ENCODE measurements at places on chromosomes 2 and 18.

DNA sequence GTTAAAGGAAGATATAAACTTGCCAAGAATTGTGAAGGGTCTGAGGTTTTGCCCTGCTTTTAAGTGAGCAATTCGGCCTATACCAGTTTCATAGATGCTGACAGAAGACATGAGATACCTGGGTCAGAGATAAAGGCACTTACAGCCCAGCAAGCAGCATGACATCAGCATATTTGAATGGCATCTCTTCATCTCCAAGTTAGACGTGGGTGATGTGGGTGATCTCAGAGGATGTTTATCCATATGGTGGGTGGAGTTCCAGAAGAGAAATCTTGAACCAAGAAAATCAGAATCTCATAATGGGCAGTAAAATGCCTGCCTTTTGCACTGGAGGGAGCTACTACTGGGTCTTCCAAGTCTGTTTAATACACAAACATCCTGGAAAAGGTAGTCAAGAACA, 44.7 kb downstream of the GYPC start:
- peak; percentile 39 for DNase-seq

DNA sequence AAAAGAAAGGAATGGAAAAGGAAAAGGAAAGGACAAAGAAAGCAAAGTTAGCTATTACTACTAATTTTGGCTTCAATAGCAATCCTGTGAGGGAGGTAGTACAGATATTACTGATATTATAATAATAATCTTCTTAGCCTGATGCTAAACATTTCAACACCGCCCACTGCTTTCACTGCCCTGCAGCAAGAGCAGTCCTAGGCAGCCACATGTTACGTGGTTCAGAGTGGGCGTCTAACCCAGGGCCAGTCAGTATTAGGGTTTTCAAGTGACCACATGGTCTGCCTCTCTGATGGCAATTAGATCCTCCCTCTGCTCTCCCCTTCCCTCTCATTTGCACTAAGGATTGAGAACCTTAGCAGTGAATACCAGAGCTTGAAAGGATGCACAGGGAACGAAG, 83.7 kb upstream of the ZNF397 start:
- DNase-seq: no peak

- DNase-seq: peak; percentile 69
Observed at GRCh38 chr2:180761224-180761623, 219.2 kb upstream of the UBE2E3 start.

DNA sequence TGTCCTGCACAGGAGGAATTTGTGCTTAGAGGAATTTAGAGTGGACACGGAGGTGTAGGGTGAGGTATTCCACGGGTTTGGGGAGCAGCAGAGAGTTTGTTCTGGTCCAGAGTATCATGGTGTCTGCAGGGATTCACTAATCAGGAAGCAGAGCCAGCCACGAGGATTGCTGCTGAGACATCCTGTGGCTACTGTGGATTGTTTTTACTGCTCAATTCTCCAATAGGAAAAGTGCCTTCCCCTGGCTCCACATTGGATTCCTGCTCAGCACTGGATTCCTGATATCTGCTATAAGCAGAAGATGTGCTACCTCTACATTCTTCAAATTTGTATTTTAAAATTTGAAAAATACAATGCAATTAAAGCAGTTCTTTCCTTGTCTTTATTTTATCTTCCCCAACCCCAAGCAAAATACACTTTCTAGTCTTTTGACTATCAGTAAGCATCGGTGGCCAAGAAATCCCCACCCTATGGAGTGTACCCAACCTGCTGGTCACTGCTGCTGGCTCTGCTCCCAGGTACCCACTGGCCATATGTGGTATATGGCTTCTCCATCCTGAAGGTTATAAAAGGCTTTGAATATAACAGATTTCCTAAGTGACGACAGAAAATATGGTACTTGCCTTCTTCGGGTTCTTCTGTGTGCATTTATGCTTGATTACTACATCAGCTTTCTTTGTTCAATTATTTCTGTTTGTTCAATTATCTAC, 1403.0 kb upstream of the NXPH2 start:
- DNase-seq: no peak

DNA sequence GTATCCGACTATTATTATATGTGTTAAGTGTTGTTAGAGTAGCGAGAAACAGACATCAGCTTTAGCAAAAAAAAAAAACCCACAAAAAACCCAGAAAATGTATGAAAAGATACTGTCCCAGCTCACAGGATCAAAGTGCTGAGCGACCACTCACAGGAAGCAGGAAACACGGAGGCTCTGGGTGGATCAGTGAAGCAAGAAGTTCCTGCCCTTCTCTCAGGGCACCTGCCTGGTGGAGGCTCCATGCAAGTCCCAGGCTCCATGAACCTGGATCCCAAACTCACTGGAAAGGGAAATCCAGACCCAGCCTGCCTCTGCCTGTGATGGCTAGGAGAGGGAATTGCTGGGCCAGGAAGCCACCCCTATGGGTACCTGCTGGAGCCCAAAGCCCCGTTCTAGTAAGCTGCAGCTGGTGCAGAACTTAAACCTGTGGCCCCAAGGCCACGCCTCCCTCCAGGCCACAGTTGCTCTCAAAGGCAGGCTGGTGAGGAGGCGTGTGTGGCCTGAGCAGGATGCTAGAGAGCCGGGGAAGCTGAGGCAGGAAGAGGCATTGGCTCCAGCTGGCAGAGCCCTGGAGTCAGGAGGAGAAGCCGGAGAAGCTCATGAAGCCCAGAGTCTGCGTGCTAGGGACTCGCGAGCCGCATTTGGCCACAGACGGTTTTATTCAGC, 63.5 kb upstream of the TAF1B start:
- DNase-seq: no peak

DNA sequence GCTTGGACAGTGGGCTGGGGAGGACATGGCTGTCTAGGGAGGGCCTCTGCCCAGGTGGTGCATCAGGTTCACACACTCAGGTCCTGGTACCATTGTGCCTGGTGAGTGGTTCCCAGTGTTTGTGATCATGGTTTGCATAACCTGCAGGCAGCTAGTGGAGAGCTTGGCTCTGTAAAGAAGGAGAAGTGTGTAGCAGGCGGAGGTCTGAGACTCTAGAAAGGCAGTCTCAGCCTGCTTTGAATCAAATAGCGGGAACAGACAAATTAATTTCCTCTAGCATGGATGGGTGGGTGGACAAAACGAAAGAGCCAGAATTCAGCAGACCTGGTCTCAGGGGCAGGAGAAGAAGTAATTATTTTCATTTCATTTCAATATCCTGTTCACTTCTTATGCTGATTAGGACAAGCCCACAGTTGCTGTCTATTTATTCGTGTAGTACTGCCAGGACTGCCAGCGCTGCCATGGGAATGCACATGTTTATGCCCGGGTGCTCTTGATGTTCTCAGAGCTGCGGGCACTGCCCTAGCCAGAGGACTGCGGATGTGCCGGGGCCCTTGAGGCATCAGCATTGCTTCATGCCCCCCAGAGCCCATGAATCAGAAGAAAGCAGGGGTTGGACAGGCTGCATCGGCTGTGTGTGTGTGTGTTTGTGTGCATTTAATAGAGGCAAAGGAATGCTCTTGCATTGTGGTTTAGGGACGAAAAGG, 45.4 kb upstream of the DLX2 start:
- peak; percentile 8 for DNase-seq

- DNase-seq: no peak
Observed at GRCh38 chr2:98830571-98831145, 99.7 kb upstream of the MGAT4A start.

GRCh38 chr2:183243758-183244157, 119.5 kb downstream of the NUP35 start:
- DNase-seq: no peak

DNA sequence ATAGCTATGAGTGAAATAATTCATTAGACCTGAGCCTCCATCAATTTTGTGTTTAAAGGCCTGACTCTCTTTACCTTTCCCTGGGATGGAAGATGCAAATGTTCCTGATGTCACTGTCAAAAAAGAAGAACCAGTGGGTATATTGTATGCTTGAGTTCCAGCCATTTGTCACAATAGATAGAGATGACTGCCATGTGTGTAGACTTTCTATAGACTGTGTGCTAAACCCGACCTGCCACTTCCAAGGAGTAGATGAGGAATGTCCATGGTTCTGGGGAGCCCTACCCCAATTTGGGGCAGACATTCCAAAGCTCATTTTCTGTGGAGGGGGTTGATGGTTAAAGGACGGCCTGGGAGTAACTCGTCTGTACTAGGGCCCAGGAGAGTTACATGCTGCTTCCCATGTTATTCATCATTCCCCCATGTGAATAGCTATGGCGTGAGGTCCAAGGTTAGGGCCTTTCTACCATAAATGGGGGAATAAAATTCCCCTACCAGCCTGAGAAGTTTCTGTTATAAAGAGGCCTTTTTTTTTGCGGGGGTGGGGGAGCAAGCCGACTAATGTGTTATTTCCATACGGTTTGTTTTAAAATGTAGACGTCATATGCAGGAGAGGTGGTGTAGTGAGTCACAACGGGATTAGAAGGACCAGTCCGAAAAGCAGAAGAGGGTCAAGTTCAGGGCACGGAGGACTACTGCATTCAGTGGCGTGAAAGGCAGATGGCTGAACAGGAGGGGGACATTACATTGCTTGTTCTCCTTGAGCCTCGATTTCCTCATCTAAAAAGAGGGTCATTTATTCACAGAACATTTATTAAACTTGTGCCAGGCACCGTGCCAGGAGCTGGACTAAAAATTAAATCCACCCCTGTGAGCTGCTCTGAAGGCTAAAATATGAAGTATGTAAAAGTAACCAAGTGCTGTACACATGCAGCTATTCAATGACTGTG, 24.0 kb downstream of the IL1B start:
- peak; percentile 62 for DNase-seq

DNA sequence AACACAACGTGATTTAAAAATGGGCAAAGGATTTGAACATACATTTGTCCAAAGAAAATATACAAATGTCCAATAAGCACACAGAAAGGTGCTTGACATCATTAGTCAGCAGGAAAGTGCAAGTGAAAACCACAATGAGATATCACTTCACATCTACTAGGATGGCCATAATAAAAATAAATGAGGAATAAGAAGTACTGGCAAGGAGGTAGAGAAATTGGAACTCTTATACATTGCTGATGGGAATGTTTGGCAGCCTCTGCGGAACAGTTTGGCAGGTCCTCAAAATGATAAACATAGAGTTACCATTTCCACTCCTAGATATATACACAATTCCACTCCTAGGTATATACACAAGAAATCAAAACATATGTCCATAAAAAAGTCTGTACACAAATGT, 51.0 kb upstream of the PGAP1 start:
- no peak for DNase-seq

- DNase-seq: no peak
Observed at GRCh38 chr2:68565858-68566257, 77.5 kb upstream of the PROKR1 start.

DNA sequence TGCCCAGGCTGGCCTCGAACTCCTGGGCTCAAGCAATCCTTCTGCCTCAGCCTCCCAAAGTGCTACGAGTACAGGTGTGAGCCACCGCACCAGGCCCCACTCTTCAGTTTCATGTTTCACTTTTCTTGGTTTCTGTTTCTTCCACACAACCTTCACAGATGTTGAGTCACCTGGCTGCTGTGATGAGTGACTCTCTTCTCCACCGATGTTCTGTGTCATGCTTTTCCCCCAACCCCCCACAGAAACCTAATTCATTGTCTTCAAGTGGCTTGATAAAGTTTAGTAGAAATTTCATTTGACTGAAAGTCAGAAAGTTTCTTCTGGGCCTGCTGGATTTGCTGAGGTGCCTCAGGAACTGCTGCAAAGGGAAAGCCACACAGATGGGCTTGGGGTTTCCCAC, 78.5 kb downstream of the SPHKAP start:
- DNase-seq: no peak

DNA sequence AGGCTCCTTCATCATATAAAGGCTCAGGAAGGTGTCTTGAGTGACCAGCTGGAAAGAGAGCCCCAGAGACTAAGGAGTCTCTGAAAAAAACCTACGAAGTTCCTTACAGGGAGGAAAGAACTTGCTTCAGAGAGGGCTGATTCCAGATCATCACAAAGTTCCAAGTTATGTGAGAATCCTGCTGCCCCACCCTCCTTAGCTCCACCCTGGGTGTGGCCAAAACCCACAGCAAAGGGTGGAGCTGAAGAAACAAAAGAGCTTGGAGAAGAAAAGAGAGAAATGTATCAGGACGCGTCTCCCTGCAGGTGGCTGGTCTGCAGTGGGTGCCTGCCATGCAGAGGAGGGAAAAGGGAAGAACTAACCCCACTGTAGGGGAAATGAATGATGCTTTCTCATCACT, 32.8 kb upstream of the ZNF396 start:
- DNase-seq: no peak

DNA sequence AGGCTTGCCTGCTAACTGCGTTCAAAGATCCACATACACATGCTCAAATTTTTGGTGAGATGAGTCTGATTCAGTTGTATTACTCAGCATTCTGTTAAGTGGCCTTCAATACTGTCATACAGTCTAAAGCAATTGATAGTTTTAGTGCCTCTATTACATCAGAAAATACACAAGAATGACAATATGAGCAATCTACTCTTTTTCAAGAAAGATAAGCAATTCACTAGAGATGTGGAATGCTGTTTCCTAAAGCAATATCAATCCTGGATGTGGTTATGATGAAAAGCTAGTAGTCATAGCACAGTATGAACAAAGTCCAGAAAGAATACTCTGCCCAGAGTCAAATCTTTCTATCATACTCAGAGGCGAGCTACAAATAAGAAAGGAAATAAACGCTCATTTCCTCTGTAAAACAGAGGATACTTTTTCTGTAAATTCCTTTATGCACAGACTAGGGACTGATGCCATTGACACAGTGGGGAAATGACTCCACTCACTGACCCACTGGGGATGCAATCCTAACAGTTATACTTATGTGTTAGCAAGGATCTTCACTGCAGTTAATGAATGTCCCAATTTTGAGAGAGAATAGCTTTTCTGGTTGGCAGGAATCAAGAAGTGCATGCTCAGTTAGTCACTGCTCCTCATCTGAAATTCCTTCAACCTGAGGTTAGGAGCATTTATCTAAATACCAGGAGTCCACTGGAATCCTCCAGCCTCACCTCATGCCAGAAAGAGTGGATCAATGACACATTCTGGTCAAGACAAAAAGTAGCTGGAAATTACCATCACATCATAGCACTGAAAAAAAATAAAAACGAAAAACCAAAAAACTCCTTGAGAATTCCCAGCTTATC, 83.3 kb downstream of the PDE11A start:
- no peak for DNase-seq

- no peak for DNase-seq
Observed at GRCh38 chr2:127628767-127629614, 17.0 kb upstream of the GPR17 start.

GRCh38 chr2:66111706-66112105, 323.2 kb upstream of the MEIS1 start:
- DNase-seq: no peak

GRCh38 chr18:72360634-72361033, 183.5 kb downstream of the CBLN2 start:
- DNase-seq: no peak

GRCh38 chr18:26091047-26091630, 726 bp upstream of the SS18 start:
- no peak for DNase-seq

GRCh38 chr2:26571316-26571715, 69.8 kb downstream of the CIB4 start:
- no peak for DNase-seq

All from cardiac fibroblast (primary cell).